ENCODE measurements at places on chromosomes 5 and 9. TPM values are rescaled to one million over a fixed set of nuclear protein-coding genes. Genes with fewer than 3 reads are reported as not detected.

DNA sequence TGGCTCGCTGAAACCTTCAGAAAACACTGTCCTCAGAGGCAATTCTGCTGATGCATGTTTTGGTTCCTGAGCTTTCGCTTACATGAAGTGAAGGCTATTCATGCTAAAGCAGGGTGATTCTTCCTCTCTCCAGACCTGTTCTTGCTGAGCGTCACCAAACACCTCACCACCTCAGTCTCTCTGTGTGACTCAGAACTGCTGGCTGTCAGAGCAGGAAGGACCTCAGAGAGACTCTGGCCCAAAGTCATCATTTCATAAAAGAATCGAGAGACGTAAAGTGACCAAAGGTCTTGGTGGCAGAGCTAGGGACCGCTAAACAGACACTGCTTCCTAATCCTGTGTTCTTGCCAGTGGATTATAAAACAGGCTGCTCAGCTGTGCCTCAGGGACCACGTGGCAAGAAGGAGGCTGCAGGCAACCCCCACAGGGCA, 73.8 kb downstream of the LHFPL2 start:
- DNase-seq: no peak

DNA sequence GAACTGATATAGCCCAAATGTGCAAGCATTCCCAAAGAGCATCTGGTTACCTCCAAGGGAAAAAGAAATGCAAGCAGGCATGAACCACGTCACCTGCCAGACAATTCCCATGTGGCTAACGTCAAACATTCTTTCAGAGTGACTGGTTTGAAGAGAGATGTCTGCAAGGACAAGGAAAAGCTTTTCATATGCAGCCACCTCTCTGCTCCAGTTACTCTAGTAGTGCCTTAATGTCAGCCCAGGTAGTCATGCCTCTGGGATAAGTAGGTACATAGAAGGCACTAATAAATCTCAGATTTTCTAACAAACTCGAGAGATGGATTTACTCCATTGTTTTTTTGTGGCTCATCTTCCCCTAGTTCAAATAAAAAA, 96.8 kb upstream of the IFNK start:
- DNase-seq: peak; percentile 35

GRCh38 chr9:17928228-17928627, 349.4 kb downstream of the SH3GL2 start:
- no peak for DNase-seq

DNA sequence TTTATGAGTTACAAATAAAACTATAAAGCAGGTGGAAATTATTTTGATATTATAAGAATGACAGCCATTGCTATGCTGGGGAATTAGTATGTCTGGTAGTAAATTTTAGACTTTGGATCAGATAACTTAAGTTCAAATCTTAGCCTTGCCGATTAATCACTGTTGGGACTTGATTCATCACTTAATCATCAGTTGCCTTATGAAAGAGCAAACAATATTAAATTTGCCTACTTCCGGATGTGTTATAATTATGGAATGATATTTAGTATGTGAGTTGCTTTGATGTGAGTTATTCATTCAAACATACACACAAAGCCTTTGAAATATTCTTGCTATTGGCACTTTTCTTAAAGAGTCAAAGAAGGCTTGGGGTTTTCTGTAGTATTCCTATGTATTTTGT, 717.7 kb downstream of the BRINP1 start:
- DNase-seq: no peak

DNA sequence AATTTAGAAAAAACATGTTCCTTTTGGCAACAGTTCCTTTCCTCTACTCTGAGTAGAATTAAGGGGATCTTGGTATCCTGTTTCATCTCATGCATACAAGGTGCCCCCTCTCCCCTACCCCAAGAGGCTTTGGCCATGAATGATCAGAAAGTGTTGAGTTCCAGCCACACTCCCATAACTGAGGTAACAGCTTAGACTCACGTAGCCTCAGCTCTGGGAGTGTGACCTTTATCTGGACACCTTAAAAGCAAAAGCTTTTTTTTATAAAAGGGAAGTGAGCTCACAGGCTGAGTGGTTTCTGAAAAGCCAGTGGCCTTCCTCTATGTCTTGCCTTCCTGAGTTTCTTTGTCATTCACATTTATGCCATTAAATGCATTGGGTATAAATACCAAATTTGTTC, 900 bp upstream of the HAVCR2 start:
- no peak for DNase-seq

- DNase-seq: no peak
Observed at GRCh38 chr5:39443911-39444310, 19.1 kb upstream of the DAB2 start.

GRCh38 chr9:100379862-100380261, 27.1 kb upstream of the TEX10 start:
- DNase-seq: no peak

- DNase-seq: no peak
Observed at GRCh38 chr9:6214434-6214833, 1.2 kb upstream of the IL33 start.

DNA sequence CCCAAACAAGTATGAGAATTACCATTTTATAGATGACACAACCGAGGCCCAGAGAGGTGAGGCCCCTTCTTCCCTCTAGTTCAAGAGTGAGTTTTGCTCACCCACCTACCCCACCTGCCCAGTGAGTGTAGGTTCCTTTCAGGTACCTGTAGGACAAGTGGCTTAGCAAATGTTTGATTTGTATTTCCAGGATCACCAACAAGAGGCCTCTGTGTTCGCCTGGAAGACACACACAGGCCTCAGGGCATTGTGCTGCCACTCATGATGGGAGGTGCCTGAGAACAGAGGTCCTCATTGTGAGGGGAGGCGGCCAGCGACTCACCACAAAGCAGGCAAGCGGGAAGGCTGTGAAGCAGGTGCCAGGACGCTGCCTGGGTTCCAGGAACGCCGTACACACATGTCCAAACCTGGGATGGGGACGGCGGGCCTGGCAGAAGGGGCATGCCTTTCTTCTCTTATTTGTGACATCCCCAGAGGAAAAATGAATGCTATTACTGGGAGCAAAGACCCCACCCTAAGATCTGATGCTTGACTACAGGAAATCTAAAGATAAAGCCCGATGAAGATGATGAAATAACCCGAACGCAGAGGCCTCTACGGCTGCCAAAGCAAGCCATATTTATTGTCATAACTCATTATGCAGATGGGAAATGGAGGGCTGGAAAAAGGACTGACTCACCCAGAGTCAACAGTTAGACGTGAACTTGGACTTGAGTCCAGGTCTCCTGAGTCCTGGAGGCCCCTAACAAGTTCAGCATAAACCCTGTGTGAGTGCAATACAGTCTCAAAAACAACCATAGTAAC, 60.2 kb upstream of the SLC25A51 start:
- no peak for DNase-seq

DNA sequence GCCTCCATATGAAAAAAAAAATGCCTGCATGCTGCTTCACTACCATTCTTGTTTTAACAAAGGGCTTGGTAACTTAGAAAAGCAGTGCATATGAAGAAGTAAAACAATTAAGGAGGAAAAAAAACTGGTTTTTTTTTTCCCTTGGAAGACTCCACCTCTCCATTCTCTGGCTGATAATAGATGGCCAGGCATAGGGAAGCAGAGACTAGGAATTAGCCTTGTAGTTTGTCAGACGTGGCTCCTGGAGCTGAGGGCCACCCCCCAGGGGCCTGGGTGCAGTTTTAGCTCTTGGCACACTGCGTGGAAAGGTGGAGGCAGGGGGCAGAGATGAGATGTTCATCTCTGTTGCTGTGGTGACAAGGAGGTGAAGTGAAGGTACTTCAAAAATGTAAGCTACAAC, 42.7 kb downstream of the WDR36 start:
- DNase-seq: no peak

DNA sequence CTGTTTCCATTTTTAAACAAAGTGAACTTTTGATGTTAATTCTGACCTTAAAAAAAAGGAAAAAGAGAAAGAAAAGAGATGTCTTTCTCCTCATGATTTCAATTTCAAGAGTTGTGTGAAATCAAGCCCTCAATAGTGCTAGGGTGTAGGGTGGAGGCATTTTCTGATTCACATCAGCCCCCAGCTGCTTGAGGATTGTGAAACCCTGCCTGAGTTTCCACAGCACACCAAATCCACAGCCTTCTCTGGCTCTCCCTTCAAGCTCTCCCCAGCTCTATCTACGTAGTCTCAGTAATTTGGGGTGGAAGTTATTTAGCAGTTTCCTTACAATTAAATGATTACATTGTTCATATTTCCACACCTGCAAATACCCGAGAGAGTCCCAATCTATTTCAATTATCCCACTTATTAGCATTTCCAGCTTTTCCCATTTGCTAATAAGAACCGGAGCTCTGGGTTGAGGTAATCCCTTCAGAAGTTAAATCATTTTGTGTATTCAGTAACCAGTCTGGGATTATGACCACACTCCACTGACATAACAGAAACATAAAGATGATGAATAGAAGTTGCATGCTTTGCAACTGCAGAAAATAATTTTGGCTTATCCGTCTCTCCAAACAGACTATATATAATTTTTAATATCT, 54.9 kb downstream of the MTX3 start:
- DNase-seq: no peak

- DNase-seq: no peak
Observed at GRCh38 chr5:957748-958485, 50.7 kb upstream of the NKD2 start.

DNA sequence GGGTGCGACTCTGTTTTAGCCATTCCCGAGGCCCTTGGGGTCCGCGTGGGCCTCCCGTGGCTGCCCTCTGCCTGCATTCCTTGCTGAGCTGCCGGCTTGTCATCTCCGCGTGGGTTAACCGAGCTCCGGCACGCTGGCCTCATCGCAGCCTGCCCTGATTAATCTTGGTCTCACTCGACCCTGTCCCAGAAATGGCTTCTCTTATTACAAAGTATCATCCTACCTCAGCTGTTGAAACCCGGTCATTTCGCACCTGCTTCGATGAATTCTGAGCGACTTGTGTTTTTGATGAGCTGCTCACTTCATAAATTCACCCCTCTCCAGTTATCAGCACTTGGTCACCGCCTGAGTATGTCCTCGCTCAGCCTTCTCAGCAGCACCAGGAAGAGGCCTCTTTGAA, 123.5 kb upstream of the EGFLAM start:
- DNase-seq: peak; percentile 14

- DNase-seq: no peak
Observed at GRCh38 chr9:1875921-1876448, 139.2 kb upstream of the SMARCA2 start.

DNA sequence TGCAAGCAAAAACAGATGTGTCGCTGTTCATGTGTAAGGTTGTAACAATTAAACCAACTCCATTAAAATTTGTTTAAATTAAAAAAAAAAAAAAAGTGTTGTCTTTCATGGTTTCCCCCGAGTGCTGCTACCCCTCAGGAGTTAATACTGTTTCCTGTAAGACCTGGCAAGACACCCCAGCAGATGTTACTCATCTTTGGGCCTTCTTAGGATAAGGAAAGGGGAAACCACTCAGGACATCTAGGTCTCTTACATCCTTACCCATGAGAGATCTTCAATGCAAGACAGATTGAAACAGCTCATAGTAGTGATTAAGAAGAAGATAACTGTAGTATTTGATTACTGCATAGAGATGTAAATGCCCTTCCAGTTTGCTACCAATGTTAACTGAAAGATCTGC, 33.5 kb upstream of the F2R start:
- DNase-seq: no peak

DNA sequence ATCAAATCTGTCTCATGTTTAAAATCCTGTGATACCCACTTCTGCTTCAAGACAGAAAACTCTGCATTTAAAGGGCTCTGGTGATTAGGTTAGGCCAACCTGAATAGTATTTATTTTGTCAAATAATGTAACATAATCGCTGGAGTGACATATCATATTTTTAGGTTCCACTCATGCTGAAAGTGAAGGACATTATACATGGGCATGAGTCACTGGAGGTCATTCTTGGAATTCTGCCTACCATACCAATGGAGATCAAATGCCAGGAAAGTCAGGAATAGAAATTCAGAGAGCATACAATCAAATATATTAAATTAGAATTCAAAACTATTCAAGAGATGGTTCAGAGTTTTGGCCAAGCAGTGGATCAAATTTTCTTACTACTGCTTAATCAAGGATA, 97.1 kb upstream of the PRSS3 start:
- no peak for DNase-seq

DNA sequence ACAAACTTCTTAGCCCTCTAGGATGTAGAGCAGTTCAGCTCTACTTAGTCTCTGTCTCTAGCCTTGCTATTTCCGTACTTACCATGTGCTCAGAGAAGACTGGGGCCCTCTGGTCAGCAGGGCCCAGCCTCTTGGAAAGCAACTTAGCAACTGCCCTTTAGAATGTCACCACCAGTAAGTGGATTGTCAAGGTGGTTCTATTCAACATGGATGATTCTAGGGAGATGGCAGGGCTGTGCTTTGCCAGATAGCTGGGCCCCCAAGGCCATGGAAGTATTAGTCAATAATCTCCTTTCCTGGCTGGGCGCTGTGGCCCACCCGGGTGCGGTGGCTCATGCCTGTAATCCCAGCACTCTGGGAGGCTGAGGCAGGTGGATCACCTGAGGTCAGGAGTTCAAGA, 177.6 kb upstream of the MVB12B start:
- DNase-seq: no peak

DNA sequence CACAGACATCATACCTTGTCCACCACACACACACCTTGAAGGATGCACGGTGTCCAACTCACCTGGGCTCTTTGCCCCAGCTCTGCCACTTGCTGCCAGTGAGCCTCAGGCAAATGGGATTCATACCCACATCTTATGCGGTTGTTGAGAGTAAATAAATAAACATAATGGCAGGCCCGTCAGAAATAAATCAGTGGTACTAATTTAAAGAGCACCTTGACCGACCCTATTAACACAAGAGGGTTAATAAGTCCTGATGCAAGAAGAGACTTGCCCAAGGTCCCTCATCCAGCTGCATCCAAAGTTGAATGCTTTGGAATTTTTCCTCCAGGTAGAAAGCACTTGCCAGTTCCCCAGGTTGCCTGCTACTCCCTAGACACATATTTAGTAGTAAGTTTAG, 11.6 kb upstream of the AKNA start:
- DNase-seq: no peak

- DNase-seq: no peak
Observed at GRCh38 chr5:68377733-68378132, 162.2 kb downstream of the PIK3R1 start.

Gene LAMC3
- total RNA-seq: 19.2 TPM

Gene HEMGN
- not detected for total RNA-seq

Gene ADAMTS13
- 3.1 TPM for total RNA-seq

Gene UBLCP1
- 45.0 TPM for total RNA-seq

Gene GPR150
- not detected for total RNA-seq

Gene KIF4B
- total RNA-seq: not detected

Gene TESK1
- total RNA-seq: 8.2 TPM

Gene WDR31
- total RNA-seq: 0.63 TPM

Gene DOLPP1
- total RNA-seq: 31.9 TPM

Gene CXCL14
- not detected for total RNA-seq

Gene TNFSF8
- total RNA-seq: not detected

Gene FAM219A
- 7.2 TPM for total RNA-seq
